Calu3 (cell line): ENCODE measurements at places on chromosomes 6 and 20. TPM values are rescaled to one million over a fixed set of nuclear protein-coding genes. Genes with fewer than 3 reads are reported as not detected.

The PACSIN1 gene
- 0.26 and 0.69 TPM in 2 replicates for total RNA-seq

The COX7A2 gene
- total RNA-seq, result 441 and 459 TPM in 2 replicates

DNA sequence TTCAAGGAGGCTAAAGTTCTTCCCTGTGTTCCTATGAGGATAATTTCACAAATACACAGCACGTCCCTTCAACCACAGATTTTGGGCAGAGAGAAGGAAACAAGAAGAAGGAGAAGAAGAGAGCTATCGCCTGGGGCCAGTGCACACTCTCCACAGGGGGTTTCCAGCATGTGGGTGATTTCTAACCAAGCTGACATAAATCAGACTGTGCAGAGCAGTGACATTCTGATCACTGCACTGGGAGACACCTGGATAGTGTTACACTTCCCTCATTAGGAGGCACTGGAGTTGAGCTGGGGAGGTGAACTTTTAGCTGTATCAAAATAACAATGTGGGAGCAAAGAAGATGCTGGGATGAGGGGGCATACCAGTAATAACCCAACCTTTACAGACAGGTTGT is 71.8 kb upstream of the CENPW start:
- DNase-seq, result no peak
- H3K4me3 ChIP-seq, result no peak overlapping the region

- H3K4me1 ChIP-seq, result peaks cover 14% of the 10 kb centered on the region
- H3K4me3 ChIP-seq, result no peak overlapping the region
- peak overlapping the region; percentile 36 for H3K27ac ChIP-seq
Measured at GRCh38 chr6:835476-836160, 142.7 kb upstream of the EXOC2 start.
